ENCODE measurements at places on chromosomes 5 and 9.

GRCh38 chr5:91194824-91195381, 188.2 kb downstream of the ARRDC3 start:
- peak; percentile 78 for DNase-seq

- no peak for DNase-seq
Observed at GRCh38 chr5:53201746-53202145, 92.2 kb upstream of the MOCS2 start.

DNA sequence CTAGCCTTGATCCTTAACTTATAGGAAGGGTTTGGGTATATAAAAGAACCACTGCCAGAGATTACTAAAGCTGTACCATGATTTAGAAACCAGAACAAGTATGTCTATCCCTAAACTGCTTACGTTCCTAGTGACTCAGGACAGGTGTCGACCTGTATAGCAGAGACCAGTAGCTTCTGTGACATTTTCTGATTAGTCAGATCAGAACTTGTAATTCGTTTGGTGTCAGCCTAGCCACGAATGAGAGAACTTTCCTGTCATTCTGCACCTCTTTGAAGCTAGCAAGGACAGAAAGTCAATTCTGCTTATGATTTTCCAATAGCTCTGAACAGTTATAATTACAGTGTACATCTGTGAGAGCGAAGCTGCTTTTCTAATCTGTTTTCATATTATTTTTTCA, 39.5 kb downstream of the PRKACG start:
- no peak for DNase-seq

- DNase-seq = no peak
Observed at GRCh38 chr9:7139886-7140285, 382.1 kb downstream of the KDM4C start.

DNA sequence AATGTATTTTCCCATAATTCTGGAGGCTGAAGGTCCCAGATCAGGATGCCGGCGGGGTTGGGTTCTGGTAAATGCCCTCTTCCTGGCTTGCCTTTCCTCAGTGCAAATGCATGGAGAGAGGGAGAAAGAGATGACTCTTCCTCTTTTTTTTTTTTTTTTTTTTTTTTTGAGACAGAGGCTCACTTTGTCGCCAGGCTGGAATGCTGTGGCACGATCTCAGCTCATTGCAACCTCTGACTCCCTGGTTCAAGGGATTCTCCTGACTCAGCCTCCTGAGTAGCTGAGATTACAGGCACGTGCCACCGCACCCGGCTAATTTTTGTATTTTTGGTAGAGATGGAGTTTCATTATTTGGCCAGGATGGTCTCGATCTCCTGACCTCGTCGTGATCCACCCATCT, 300.0 kb upstream of the TAS2R1 start:
- DNase-seq = no peak

DNA sequence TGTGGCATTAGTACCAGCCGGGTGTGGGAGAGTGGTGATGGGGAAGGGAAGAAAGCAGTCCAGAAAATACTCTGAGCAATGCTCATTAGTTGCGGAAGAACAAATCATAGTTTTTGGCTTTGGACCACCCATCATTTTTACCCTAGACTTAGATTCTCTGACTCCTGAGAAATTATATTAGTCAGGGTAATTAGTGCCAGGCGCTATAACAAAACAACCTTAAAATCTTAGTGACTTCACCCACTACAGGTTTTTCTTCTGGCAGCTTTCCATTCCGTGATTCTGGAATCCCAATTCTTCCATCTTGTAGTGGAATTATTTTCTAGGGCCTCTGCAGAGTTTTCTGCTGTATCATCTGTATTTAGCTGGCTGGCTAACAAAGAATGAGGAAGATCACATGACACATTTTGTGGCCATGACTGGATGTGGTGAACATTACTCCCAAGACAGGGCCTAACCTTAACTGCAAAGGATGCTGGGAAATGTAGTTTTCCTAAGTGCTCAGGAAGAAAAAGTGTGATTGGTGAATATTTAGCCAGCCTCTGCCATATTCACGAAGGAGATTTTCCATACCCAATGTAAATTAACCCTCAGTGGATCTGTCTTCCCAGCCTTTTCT, 373.0 kb upstream of the MEF2C start:
- peak; percentile 2 for DNase-seq

DNA sequence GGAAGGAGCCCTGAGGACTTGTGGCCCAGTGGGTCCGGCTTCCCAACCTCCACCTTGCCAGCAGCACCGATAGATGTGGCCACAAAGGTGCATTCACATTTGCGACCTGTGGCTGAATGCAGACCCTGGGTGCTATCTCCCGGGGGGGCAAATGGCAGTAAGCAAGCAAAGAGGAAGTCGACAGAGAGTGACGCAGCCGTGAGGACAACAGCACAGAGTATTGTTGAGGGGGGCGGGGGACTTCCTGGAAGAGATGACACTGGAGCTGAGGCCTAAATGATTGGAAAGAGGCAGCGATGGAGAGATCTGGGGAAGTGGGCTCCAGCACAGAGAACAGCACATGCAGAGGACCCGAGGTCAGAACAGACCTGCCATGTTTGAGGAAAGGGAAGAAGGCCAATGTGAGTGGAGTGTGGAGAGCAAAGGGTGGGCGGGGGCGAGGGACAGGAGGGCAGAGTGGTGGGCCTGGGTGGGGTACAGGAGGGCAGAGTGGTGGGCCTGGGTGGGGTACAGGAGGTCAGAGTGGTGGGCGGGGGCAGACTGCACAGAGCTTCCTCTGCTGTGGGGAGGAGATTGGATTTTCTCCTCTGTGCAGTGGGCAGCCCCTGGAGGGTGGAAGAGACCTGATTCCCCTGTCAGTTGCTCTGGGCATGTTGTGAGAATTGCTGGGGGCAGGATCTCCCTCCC, 42.6 kb downstream of the ADAMTS2 start:
- no peak for DNase-seq

GRCh38 chr5:176596689-176597416, 13.1 kb downstream of the GPRIN1 start:
- no peak for DNase-seq

GRCh38 chr9:30757723-30758122, 1626.7 kb upstream of the ACO1 start:
- DNase-seq = no peak

DNA sequence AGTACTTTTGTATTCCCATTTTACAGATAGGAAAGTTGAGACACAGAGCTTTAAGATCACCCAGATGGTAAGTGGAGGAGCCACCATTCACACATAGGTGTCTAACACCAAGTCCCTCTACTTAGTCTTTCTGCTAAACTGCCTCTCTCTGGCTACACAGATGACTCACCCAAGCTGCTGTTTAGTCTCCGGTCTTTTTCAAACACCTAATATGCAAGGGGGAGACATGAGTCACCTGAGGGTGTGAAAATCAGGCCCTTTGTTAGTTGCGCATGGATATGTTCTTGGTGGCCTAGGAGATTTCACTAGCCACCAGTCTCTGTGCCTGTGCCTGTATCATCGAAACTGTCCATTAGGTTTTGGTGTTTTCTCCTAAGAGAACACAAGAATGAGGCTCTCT, 117.8 kb downstream of the MAST4 start:
- DNase-seq = no peak

DNA sequence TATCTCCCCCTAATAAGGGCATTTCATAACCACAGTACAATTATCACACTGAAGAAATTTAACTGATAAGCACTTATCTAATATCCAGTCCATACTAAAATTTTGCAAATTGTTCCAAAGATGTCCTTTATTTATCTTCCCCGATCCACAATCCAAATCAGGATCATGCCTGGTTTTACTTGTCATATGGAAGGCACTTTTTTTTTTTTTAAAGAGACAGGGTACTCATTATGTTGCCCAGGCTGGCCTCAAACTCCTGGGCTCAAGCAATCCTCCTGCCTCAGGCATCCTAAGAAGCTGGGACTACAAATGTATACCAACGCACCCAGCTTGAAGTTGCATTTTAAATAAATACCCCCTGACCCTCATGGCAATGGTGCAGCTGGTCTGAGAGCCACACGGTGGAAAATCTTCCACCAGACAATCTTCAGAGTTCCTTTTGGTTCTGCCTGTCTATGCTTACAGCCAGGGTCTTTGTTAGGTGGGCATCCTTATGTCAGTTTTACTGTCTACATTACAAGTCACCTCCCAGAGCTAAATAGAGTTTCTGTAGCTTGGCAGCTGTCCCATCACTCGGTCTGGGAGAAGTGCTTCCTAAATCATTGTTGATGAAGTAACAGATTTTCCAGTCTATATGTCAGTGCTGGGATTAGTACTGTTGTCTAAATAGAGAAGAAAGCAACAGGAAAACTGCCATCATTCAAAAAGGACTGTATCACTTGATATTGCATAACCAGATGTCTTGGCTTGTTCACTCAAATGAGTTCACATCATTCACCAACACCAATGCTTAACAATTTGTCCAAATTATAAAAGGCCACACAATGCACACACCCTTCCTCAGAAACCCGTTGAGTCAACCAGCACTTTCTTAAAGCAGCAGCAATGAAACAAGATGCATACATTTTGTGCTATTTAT, 26.4 kb downstream of the PTPN3 start:
- no peak for DNase-seq

DNA sequence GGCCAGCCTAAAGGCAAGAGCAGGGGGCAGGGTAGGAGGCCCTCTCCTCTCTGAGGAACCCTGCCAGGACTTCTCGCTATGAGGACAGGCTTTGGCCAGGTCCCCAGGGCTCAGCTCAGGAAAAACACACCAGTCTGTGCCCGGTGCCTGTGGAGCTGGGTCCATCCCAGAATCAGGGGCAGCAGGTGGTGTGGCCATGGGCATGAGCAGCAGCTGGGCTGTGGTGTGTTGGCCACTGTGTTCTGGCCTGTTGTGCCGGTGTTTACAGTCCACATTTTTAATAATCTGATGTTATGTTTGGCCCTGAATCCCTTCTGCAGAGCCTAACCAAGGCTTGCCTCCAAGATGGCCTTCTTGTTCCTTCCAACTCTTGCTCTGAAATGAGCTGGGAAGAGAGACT, 77.0 kb downstream of the FGF18 start:
- DNase-seq = no peak

- no peak for DNase-seq
Observed at GRCh38 chr9:7298123-7298522, 501.5 kb downstream of the DMAC1 start.

GRCh38 chr9:83920469-83920926, 734 bp downstream of the KIF27 start:
- DNase-seq = peak; percentile 76

GRCh38 chr5:97094579-97095317, 47.7 kb downstream of the LIX1 start:
- no peak for DNase-seq

- DNase-seq = no peak
Observed at GRCh38 chr9:131984564-131984963, 95.1 kb downstream of the MED27 start.

DNA sequence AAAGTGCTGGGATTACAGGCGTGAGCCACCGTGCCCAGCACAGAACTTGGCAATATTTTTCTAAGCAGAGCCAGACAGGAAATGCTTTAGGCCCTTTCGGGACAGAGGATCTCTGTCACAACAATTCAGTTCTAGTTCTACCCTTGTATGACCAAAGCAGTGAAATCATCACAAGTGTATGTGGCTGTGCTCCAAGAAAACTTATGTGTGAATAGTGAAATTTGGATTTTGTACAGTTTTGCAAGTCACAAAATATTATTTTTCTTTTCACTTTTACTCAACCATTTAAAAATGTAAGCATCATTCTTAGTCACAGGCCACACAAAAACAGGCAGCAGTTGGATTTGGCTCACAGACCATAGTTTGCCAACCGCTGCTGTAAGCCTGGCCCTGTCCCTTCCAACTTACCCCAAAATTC, 20.4 kb upstream of the PRUNE2 start:
- no peak for DNase-seq

- no peak for DNase-seq
Observed at GRCh38 chr9:96376891-96377874, 6.3 kb downstream of the SLC35D2 start.

- DNase-seq = no peak
Observed at GRCh38 chr5:9625286-9625685, 4.9 kb downstream of the TAS2R1 start.

GRCh38 chr9:121640491-121641223, 10.8 kb upstream of the DAB2IP start:
- DNase-seq = no peak

DNA sequence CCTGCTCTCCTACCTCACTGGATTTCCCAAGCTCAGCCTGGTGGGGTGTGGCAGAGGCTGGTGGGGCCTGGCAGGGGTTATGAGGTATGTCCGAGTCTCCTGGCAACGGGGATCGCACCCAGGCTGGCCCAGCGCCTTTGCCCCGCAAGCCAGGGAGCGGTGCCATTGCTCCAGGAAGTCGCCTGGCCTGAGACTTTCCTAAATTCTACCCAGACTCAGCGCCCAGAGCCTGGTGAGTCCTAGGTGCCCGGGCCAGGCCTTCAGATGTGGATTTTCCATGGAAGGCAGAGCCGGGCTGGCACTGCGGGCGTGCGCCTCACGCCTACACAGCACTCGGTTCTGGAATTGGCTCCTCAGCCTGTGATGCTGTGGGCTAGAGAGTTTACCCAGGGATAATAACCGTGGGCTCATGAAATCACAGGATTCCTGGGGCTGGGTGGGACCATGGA, 155.4 kb upstream of the COL5A1 start:
- DNase-seq = no peak

DNA sequence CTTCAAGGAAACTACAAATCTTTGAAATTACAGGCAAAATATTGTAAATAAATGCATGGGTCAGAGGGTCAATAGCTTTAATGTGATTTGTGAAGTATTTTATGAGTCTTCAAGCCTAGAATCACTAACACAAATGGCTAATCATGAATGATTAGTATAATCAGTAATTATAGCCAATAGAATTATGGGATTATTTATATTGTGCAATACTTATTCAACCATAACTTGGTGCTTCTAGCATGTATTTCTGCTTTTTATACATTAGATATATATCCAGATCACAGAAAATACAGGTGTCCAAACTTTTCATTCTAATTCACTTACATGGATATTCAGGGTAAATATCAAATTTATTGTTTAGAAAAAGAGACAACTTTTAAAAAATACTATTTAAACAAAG, 12.1 kb downstream of the HCN1 start:
- DNase-seq = no peak

GRCh38 chr9:87494970-87495471, 2.6 kb upstream of the DAPK1 start:
- DNase-seq = no peak

GRCh38 chr5:103941596-103941995, 379.0 kb upstream of the NUDT12 start:
- DNase-seq = no peak

DNA sequence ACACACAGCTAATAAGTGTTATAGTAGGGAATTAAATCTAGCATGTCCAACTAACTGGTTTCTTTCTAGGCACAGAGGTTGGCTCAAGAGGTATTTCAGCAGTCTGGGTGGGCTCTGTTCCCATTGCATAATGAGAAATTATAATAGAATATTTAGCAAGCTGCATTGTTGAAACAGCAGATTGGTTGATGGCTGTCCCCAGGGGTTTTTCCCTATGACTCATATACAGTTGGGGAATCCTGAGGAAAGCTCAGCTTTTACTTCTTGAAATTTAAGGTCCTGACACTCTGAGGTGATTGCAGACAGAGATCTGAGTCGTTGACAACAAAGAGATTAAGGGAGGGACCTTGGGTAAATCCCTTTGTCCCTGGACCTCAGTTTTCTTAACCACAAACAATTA, 38.3 kb upstream of the TNFSF8 start:
- DNase-seq = no peak
